ENCODE measurements at places on chromosomes 3 and 15.

GRCh38 chr3:120443626-120444123, 7.1 kb downstream of the FSTL1 start:
- no peak for DNase-seq

DNA sequence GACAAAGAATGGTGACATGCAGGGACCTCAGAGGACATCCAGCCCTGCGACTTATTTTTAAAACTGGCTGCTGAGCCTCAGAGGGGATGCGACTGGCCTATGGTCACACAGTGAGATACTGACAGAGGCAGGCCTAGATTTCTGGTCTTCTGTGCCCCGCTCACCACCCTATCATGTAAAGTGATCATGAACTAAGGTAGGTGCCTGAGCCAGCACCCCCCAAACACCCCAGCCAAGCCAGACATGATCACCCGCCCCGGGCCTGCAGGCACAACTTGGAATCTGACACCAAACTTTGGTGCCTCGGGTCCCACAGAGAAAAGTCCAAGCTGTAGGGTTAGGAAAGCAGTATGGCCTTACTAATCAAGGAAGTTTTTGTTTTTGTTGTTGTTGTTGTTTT, 33.9 kb upstream of the HHATL start:
- no peak for DNase-seq

DNA sequence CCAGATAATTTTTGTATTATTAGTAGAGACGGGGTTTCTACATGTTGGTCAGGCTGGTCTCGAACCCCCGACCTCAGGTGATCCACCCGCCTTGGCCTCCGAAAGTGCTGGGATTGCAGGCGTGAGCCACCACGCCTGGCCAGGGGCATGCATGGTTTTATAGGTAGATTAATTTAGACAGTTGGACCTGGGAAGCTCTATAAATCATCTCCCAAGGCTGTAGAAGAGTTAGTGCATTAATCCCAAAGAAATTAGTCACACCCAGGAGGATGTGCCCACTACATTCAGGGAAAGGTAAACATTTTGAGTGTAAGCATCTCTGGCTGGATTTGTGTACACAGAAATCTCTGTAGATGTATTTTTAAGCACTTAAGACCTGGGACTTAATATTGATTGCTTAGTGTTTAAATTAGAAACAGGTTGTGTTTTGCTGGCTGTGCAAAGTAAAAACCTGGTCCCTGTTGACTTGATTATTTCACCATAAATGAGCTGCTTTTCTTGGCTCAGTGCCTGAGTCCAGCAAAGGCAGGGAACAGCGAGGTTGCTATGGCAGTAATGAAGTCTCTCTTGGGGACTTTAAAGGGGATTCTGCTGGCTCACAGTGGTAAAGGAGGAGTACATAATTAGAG, 19.2 kb downstream of the EXOSC7 start:
- DNase-seq, result no peak

DNA sequence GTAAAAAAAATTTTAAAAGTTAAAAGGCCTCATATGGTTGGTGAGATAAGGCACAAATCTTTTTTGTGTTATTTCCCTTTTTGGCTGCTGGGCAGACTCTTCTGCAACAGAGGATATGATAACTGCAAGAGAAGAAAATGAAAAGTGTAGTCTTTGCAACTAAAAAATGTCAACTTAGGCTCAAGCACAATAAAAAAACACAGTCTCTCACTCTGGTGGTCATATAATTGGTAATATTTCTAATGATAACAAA, 15.4 kb downstream of the COMMD2 start:
- DNase-seq, result no peak

GRCh38 chr3:177725165-177725564, 527.9 kb upstream of the TBL1XR1 start:
- DNase-seq, result no peak

GRCh38 chr3:17354341-17354740, 388.1 kb downstream of the TBC1D5 start:
- DNase-seq, result no peak
